ENCODE measurements at places on chromosomes 2 and 18.
A peak's percentile ranks its signal among the peaks of the same experiment; 100 is the strongest.

DNA sequence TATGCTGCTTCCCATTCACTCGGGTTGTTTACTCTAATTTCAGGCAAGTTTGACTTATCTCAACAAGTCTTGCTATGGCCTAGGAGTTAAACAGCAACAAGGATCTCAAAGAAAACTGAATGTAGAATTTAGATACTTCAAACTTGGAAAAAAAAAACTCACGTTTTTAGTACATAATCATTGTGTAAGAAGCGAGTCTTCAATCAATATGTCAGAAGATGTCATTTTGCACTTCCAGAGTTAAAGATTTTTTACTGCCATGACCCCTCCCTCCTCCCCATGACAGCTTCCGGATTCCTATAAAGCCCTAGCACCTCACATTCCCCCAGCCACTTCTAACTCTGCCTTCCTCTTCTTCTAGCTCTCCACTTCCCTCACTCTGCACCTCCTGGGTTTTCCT is 133.4 kb downstream of the SS18 start:
- DNase-seq: no peak

- peak; percentile 91 for DNase-seq
Observed at GRCh38 chr18:45449418-45450227, 165.7 kb upstream of the SLC14A2 start.

GRCh38 chr18:69898241-69898861 is 49.3 kb downstream of the CD226 start:
- DNase-seq: no peak

GRCh38 chr2:236938126-236938525 is 147.6 kb upstream of the COPS8 start:
- DNase-seq: no peak

- peak; percentile 6 for DNase-seq
Observed at GRCh38 chr2:3595985-3596384, 1.1 kb downstream of the COLEC11 start.

- no peak for DNase-seq
Observed at GRCh38 chr18:31546476-31546875, 45.2 kb upstream of the TTR start.

GRCh38 chr2:176814274-176814673 is 398.3 kb upstream of the HNRNPA3 start:
- DNase-seq: no peak

GRCh38 chr2:107132070-107132469 is 246.1 kb upstream of the ST6GAL2 start:
- no peak for DNase-seq

DNA sequence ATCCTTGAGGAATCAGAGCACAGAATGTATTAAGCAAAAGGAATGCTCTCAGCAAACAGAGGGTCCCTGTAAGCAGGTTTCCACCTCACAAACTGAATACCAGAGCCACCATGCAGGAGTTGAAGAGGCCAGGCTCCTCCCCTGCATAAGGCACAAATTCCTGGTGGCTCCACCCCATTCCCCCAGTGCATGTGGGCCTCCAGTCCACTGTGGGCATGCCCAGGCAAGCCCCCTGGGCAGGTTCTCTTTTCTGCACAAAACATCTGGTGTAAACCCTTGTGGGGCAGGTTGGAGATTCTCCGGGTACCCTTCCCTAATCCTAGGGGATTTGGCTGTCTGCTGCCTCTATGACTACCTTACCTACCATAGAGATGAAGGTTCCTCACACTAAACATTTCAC is 166.5 kb downstream of the PTPRM start:
- DNase-seq: no peak
